ENCODE measurements at places on chromosomes 5 and 9.

GRCh38 chr5:147068998-147069397, 165.8 kb upstream of the STK32A start:
- H3K27me3 ChIP-seq, result peaks cover 5% of the 10 kb centered on the region
- H3K27ac ChIP-seq, result no peak overlapping the region
- no peaks in the 10 kb centered on the region for H3K36me3 ChIP-seq
- H3K4me1 ChIP-seq, result no peaks in the 10 kb centered on the region
- H3K4me3 ChIP-seq, result no peak overlapping the region
- no peak for DNase-seq

DNA sequence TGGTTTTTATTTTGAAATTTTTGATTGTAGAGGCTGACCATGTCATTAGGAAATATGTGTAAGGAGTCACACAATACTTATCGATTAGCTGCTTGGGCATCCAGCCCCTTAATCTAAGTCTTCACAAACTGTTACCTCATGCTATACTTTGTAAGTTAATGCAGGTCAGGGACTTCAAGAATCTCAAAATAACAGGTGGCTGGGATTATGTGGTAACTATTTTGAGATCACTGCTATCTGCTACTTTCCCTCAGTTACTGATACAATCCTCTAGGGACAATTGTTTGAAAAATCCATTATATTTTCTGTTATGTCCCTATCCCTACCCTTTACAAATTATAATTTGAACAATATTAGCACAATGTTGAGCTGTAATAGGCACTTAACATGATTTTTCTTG, 21.7 kb downstream of the FTMT start:
- no peak overlapping the region for H3K27ac ChIP-seq
- no peak overlapping the region for H3K4me3 ChIP-seq
- no peaks in the 10 kb centered on the region for H3K36me3 ChIP-seq

DNA sequence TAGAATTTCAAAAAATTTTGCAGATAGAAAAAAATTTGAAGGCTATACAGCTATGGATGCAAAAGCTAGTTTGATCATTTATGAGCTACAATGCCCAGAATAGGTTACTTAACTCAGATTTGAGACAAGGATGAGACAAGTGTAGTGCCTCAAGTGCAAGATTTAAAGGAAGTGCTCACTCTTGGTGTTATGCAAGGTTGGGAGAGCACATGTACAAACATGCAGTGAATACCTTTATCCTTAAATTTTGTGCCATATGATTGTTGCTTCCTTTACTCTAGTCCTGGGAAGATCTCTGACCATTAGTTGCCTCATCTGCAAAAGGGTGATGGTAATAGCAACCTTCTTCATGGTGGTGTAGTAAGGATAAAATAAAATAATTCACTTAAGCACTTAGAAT, 31.7 kb upstream of the PPP2R2B start:
- H3K4me1 ChIP-seq, result peaks cover 9% of the 10 kb centered on the region
- H3K4me3 ChIP-seq, result no peak overlapping the region
- no peaks in the 10 kb centered on the region for H3K36me3 ChIP-seq
- no peak for DNase-seq
- H3K27me3 ChIP-seq, result peaks cover 9% of the 10 kb centered on the region

DNA sequence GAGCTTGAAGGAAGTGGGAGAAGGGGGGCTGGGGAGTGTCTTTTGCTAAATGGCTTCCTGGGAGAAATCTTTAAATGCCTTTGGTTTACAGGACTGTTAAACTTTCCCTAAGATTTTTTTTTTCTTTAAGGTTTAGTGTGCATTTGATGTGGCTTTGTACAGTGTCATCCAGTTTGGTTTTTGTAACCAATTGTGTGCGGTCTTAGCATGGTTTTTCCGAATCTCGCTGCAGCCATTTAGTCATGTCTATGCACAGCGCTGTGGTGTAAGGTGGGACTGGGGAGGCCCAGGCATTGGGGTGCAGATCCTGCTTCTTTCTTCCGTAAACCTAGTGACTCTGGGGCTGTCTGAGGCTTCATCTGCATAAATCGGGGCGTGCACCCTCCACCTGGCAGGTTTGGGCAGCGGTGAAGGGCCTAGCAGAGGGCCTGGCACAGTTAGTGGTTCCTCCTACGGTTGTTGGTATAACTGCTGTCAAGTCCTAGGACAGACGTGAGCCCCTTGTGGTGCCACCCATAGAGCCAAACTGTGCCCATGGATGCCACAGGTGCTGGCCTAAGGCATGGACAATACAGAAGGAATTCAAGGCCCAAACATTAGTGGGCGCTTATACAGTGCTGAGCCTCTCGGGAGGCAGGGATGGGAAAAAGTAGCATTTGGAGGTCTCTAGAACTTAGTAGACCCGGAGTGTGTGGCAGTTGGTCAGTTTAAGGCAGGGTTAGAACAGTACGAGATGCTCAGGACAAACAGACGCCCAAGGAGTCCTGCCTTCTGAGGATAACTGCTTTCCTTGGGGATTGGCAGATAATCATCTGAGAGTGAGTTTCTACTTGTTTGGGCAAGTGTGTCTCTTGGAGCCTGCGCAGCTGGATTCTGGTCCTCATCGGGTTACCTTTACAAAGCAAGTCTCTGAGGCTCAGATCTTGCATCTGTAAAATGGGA, 1.5 kb downstream of the PRRC2B start:
- H3K27ac ChIP-seq, result peak overlapping the region; percentile 97
- H3K4me3 ChIP-seq, result peak overlapping the region; percentile 98
- peaks cover 10% of the 10 kb centered on the region for H3K36me3 ChIP-seq

Measured in nephron progenitor cell (in vitro differentiated cells).